ENCODE measurements at places on chromosomes 3 and 15.

GRCh38 chr3:151085889-151086483 is 522 bp downstream of the MED12L start:
- DNase-seq = no peak

DNA sequence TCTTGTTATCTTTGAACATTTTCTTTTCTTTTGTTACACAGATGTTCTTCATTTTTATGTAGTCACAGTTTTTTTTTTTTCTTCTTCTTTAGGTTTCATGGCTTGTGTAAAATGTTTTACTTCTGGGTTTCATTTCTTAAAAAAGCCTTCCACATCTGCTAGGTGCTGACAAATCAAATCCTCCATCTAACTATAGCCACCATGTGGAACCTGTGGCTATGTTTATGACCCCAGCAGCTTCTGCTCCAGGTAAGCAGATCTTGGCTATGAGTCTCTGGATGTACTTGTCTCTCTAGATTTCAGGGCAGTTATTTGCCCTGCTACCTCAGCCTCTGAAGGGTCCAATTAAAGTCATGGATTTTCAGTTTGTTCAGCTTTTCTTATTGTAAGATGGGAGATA is 44.5 kb downstream of the OXSM start:
- no peak for DNase-seq

GRCh38 chr3:71120012-71120411 is 463.5 kb downstream of the FOXP1 start:
- no peak for DNase-seq

DNA sequence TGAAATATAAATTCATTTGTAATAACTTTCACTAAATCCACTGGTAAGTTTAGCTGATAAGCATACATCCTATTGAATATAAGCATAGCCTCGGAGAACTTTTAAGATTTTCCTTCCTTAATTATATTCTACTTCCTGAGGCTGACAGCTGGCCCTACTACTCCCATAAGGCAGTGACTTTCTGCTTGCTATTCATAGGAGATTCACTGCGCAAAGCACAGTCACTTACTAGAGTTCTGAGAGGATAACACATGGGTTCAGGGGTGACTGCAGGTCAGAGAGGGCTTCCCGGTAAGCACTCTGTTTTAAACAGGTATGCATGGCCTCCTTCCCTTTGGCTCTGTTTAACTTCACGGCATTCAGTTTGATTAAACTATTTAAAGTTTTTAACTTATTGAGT is 75.8 kb downstream of the FAIM start:
- no peak for DNase-seq

- no peak for DNase-seq
Measured at GRCh38 chr15:85646538-85647091, 148.1 kb downstream of the KLHL25 start.

DNA sequence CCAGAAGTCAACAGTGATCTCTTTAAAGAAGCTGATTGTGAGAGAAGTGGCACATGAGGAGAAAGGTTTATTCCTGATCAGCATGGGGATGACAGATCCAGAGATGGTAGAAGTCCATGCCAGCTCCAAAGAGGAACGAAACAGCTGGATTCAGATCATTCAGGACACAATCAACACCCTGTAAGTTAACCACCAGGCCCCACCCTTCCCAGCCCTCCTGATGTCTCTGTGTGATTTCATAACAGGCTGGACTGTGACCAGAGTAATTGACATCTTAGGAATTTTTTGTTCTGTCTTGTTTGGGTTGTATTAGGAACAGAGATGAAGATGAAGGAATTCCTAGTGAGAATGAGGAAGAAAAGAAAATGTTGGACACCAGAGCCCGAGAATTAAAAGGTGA is 67.7 kb downstream of the KLHL25 start:
- DNase-seq = no peak

DNA sequence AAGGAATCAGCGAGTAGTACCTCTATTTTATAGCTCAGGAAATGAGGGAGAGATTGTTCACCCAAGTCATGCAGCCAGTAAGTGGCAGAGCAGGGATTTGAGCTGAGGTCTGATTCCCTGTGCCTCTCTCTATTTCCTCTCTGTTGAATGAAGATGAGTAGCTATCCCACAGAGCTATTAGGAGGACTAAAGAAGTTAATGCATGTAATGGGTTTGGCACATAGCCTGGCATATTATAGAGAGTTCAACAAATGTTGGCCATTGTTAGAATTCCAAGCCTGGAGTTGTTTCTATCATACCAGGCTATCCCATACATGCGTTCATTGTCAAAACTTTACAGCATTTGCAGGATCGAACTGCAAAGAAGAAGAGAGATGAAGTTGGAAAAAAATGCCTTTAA is 21.8 kb upstream of the KLHL6 start:
- no peak for DNase-seq

DNA sequence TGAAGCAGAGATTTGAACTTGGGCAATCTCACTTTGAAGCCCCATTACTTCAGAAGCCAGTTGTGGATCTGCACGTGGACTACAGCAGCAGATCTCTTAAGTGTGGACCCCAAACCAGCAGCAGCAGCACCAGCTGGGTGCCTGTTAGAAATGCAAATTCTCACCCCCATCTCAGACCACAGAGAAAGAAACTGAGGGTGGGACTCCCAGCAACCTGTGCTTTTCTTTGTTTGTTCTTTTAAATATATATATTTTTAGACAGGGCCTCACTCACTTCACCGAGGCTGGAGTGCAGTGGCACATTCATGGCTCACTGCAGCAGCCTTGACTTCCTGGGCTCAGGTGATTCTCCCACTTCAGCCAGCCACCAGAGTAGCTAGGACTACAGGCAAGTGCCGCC is 53.2 kb downstream of the SLTM start:
- DNase-seq = no peak

- DNase-seq = no peak
Measured at GRCh38 chr3:134708671-134709070, 57.8 kb upstream of the KY start.

DNA sequence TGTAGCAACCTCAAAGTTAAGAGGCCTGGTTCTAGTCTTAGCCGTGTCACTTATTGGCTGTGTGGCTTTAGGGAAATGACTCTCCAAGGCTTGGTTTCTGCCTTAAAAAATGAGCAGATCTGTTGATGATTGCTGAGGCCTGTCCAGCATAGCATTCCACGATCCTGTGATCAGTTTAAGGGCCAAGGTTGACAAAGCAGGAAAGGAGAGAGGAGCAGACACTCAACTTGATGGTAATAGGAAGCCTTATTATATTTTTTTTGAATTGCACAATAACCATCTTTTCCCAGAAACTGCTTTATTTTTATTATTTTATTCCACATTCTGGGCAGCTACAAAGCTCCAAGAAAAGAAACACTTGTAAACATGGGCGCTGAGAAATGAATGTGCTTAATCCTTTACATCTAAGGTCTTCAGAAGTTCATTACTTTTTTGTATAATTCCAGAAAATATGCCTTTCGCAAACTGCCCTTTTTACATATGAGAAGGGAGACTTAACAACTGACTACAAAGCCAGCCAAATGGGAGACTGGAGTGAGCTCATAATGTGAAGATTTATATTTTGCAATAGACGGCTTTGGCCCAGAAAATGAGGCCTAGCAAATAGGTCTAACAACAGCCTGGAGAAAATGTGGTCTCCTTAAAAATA is 241.0 kb downstream of the ATP8B4 start:
- DNase-seq = peak; percentile 73

- no peak for DNase-seq
Measured at GRCh38 chr15:90868261-90868689, at the start of gene FURIN. Gene FURIN (plus strand): TSS chr15:90868588. CDS start chr15:90875741, 7,153 bp downstream.

- no peak for DNase-seq
Measured at GRCh38 chr3:185521349-185522138, 22.7 kb upstream of the TMEM41A start.

GRCh38 chr3:150737874-150738679 is 24.9 kb downstream of the SIAH2 start:
- DNase-seq = peak; percentile 37

DNA sequence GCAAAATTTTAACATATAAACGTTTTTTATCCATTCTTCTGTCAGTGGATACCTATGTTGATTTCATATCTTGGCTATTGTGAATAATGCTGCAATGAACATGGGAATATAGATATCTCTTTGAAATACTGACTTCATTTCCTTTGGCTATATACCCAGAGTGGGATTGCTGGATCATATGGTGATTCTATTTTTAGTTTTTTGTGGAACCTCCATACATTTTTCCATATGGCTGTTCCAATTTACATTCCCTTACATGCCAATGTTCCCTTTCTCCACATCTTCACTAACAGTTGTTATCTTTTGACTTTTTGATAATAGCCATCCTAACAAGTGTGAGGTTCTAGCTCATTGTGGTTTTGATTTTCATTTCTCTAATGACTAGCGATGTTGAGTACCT is 344.6 kb downstream of the EPHA3 start:
- DNase-seq = no peak

GRCh38 chr3:35438101-35438500 is 201.2 kb upstream of the ARPP21 start:
- no peak for DNase-seq

GRCh38 chr3:123627673-123628670 is 43.1 kb upstream of the HACD2 start:
- peak; percentile 85 for DNase-seq

GRCh38 chr15:35724626-35725025 is 178.7 kb upstream of the DPH6 start:
- no peak for DNase-seq

DNA sequence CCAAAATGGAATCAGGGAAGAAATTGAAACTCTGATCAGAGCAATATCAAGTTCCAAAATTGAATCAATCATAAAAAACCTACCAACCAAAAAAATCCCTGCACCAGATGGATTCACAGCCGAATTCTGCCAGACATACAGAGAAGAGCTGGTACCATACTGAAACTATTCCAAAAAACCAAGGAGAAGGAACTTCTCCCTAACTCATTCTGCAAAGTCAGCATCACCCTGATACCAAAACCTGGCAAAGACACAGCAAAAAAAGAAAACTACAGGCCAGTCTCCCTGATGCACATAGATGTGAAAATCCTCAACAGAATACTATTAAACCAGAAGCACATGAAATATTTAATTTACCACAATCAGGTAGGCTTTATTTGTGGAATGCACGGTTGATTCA is 118.1 kb downstream of the MYRIP start:
- no peak for DNase-seq

DNA sequence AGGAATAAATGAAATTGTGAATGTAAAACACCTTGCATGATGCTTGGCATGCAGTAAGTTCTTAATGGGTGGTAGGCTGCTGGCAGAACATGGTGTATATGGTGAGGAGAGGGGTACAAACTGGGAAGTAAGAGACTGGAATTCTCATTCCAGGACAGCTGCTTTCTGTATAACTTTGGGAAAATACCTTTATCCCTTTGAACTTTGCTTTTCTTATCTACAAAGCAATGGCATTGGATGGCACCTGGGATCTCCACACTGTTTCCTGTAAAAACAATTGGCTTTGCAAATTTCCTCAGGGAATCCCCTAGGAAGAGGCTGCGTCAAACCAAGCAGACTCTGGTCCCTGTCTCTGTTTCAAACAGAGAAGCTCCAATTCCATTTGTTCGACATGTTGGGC is 100.7 kb upstream of the SLC4A7 start:
- DNase-seq = no peak

DNA sequence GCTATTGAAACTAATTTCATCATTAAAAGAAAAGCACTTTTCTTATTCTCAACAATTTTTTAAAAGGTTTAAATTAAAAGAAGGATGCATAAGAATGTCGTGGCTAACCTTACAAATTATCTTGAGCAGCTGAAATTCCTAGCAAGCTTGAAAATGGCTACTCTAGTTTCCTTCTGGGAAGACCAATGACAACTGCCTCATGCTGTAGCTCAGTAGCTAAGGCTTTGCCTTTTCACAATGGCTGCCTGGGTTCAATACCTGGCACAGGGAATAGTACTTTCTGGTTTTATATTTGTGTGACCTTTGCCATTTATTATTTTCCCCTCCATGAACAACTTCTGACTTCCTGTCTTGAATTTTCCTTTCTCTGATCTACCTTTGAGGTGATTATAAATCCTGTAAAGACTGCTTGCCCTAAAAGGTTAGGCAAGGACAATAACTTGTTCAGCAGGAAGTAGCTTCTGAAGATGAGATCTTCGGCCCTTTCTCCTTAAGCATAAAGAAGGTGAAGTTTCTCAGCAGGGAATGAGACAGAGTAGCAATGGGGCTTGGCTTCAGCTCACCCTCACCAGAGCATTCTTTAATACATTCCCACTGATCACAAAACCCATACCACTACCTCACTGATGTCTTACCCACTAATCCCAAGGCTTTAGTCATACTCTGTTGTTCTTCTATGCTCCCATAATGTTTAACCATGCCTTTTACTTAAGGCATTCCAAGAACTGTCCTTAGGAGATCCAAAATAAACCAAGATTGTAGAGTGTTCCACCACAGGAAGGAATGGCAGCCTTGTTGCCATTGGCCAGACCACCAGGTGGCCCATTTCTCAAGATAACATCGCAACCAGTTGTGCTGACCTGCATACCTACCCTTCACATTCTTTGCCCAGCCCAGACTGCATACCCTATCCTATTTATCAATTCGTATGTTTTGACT is 276.8 kb downstream of the ULK4 start:
- DNase-seq = no peak

DNA sequence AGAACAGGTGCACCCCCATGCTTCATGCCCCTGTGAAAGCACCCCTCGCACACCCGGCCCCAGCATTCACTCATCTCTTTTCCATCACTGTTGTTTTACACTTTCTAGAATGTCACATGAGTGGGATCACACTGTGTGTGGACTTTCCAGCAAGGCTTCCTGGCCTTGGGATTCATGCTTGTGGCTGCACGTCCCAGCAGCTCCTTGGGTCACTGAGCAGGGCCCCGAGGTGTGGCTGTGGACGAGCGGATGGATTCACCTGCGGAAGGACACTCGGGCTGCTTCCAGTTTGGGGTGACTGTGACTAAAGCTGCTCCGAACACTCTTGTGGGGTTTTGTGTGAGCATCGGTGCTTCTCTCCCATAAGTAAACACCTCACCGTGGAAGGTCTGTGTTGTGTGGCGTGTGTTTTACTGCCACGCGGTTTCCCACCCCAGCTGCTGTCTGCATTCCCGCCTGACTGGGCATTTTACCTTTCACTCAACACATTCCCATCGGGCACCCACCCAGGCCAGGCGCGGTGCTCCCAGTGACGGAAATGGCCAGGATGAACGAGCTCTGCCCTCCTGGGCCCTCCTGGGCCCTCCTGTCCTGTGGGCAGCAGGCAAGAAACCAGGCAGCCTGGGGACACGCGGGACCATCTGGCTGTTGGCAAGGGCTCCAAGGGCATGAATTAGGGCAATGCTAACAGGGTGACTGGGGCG is 41.4 kb downstream of the DNAJB8 start:
- no peak for DNase-seq

DNA sequence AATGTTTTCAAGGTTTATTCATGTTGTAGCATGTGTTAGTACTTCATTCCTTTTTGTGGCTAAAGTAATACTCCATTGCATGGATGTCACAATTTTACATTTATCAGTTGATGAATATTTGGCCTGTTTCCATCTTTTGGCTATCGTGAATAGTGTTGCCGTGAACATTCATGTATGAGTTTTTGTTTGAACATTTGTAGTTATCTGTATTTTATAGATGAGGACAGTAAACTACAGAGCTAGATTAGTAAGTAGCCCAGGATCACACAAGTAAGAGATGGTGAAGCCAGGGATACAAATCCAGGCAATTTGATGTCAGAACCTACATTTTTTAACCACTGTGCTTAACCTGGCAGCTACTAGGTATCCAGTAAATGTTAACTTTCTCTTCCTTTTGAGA is 63.2 kb downstream of the ASTE1 start:
- no peak for DNase-seq

GRCh38 chr15:31782951-31783350 is 247.4 kb upstream of the CHRNA7 start:
- no peak for DNase-seq

- DNase-seq = no peak
Measured at GRCh38 chr15:59199626-59200465, 6.8 kb upstream of the LDHAL6B start.

GRCh38 chr15:94476686-94477085 is 245.3 kb downstream of the MCTP2 start:
- DNase-seq = no peak
